Activated CD4-positive, alpha-beta T cell treated with anti-CD3 and anti-CD28 coated beads, Interleukin-2, amount 10 ng/mL, durations not matched to agents 7 days and 5 days (primary cell): ENCODE measurements at places on chromosomes 11 and 22. TPM values are rescaled to one million over a fixed set of nuclear protein-coding genes. Genes with fewer than 3 reads are reported as not detected.
A peak's percentile ranks its signal among the peaks of the same experiment; 100 is the strongest.

Gene RHBDD3
- total RNA-seq: 31.2 TPM

Gene MMP12
- not detected for total RNA-seq

Gene SPI1
- not detected for total RNA-seq

Gene MB
- total RNA-seq: 0.20 TPM

Gene TMEM132A
- 0.40 TPM for total RNA-seq

Gene DCHS1
- total RNA-seq: 0.40 TPM

Gene SPON1
- total RNA-seq: 1.4 TPM

GRCh38 chr22:37162221-37163095, 12.7 kb upstream of the IL2RB start:
- DNase-seq: peak; percentile 86

DNA sequence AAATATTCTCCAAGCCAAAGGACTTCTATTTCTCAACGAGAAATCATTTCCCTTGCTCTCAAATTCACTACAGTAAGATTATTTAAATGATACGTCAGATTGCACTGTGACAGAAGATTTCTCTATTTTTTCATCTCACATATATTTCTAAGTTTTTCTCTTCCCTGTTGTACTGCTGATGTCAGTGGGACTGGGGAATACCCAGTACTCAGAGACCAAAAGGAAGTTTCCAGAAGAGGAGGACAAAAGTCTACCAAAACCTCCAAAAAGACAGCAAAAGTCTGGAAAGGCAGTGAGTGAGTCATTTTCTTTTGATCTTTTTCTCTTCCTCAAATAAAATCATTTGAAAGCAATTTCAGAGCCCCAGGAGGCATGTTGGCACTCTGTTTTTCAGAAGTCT, 149.8 kb upstream of the PITPNB start:
- no peak for DNase-seq

DNA sequence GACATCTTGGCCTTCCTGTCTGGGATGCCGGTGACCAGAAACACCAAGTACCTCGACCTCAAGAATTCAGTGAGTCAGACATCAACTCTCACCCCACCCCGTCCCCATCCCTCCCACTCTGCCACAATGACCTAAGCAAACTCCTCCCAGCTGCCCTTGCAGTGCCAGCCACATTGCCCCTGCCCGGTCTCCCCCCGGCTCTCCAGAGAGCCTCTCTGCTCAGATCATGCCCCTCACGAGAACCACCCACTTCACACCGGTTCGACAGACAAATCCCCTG, 23.6 kb upstream of the MYRF start:
- no peak for DNase-seq

- no peak for DNase-seq
Observed at GRCh38 chr11:26719289-26719973, 2.4 kb downstream of the SLC5A12 start.

DNA sequence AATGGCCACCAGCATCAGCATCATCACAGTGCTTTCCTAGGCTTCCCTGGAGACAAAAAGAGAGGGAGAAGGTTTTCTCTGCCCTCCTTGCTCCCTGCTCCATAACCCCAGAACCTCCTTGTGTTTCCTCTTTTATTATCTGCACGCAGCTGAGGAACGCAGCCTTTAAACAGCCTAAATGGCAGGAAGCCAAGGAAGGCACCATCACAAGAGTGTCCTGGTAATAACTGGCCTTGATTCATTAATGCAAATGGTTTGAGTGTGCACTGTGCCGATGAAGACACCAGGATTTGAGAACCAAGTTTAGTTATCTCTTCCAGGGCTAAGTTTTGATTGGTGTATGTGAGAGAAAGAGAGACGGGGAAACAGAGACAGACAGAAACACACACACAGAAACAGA, 29.4 kb upstream of the DRD2 start:
- DNase-seq: no peak

- no peak for DNase-seq
Observed at GRCh38 chr11:77753230-77753629, 67.3 kb downstream of the RSF1 start.

DNA sequence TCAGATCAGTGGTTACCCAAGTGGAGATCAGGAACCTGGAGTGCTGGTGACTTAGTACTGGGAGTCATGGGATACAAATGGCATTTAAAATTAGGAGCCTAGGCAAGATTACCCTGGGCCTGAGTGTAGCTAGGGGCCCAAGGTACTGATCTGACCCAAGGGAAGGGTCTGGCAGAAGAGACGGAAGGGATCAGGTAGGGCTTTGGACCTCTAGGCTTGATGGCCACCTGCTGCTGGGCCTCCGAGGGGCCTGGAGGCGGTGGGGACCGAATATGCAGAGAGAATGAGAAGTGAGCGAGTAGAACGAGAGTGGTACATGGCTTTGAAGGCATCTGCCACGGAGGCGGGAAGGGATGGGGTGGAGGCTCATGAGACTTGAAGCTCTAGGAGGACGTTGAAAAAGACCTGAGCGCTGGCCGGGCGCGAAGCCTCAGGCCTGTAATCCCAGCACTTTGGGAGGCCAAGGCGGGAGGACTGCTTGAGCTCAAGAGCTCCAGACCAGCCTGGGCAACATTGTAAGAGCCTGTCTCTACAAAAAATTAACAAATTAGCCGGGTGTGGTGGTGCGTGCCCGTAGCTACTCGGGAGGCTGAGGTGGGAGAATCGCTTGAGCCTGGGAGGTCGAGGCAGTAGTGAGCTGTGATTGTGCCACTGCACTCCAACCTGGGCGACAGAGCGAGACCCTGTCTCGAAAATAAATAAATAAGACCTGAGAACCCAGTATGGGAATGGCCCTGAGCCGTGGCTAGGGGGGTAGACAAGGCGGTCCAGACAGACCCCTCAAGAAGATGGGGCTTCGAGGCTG, 563 bp upstream of the PPIL2 start:
- DNase-seq: no peak

DNA sequence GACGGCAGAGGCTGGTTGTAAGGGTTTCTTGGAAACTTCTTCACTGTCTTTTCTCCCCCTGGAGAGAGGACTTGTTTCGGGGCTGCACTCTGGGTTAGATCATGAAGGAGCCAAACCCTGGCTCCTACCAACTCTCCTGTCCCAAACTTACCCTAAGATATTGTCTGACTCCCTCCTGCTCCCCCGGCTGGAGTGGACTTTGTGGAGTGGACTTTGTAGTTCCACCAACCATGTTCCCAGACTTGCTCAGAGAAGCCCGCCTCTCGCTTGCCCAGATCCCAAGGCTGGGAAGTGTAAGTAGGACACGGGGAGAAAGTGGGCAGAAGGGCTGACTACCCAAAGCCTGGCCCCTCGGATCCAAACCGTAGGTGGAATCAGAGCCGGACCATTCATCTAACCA, 1.2 kb downstream of the CXCR5 start:
- no peak for DNase-seq
